ENCODE measurements at places on chromosomes 2 and 18.

DNA sequence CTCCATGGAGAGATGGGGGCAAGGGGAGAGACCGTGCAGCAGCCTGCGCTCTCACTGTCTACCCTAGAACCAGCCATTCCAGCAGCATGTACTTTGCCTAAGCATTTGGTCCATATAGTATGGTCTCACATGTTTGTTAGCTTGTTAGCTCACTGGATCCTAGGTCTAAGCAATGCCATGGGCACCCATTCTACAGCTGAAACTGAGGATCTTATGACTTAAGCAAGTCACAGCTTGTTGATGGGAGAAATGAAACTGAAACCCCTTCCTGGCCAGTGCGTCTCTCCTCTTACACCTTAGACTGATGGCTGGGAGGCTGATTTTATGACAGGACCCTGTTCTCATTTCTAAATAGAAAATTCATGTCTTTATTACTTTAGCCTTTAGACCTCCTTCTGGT, 90.1 kb downstream of the EPAS1 start:
- no peak for DNase-seq

GRCh38 chr2:62998949-62999348, 51.7 kb upstream of the OTX1 start:
- DNase-seq = no peak

- DNase-seq = no peak
These were observed 914 bp downstream of the STEAP3 start for GRCh38 chr2:119224391-119225104.

- no peak for DNase-seq
These were observed 35.4 kb downstream of the PSD4 start for GRCh38 chr2:113209011-113209645.

- DNase-seq = no peak
These were observed 19.3 kb downstream of the MAPK4 start for GRCh38 chr18:50579061-50579774.

DNA sequence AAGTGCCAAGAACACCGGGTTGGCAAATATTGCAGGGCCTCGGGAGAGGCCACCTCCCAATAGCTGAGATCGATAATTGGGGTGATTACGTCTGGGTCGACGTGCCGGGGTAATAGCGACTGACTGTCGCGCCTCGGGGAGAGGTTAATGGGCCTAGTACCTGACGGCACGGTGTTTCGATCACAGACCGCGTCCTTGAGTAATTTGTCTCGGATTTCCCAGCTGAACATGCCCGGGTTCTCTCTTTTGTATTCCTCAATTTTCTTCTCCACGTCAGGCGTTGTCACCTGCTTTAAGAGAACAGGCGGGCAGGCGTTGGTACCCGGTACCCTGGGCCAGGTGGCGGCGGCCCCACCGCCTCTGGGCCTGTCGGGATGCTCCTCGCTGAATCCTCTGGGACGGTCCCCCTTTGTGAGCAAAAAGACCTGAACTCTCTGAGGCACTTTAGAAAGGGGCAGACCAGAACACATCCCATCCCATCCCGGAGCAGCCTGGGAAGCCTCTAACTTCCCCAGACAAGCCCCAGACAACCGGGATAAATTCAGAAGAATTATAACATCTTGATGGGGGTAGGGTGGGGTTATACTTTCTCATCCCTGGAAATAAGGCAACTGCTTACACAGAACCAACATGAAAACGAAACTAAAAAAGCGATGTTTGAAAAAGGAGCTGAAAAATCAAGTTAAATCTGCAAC, 3.3 kb downstream of the PAX3 start:
- no peak for DNase-seq

DNA sequence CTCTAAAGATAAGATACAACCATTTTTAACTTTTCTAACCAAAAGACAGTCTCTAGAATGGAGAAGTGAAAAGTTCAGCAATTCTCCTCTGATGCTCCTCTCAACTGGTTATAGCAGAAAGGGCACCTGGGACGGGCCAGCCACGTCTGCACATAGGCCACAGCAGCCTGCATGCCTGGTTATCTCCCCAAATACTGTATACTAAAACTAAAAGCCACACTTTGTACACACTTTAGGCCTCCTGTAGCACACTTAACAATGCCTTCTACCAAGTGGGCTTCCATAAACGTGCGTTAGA, 179.1 kb downstream of the ANKRD44 start:
- no peak for DNase-seq

GRCh38 chr2:193584522-193584938, 1389.8 kb upstream of the TMEFF2 start:
- DNase-seq = no peak

- DNase-seq = no peak
These were observed 83.7 kb downstream of the MTA3 start for GRCh38 chr2:42652086-42652485.

DNA sequence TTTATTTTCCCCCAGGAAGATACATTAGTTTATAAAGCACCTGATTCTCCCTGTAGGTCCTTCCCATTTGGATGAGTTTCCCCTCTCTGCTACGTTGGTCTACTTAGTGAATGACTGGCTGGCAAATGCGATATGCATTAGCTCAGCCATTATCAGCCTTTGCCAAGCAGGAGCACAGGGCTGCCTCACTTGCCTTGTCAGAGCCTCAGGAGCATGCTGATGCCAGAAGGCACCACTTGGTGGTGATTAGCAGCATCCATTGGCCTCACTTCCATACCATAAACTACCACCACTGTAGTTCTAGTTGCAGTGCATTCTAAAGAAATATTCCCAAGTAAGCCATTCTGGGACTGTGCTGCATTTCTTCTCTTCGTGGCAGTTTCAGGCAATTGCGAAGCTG, 442.8 kb upstream of the CHST9 start:
- no peak for DNase-seq

DNA sequence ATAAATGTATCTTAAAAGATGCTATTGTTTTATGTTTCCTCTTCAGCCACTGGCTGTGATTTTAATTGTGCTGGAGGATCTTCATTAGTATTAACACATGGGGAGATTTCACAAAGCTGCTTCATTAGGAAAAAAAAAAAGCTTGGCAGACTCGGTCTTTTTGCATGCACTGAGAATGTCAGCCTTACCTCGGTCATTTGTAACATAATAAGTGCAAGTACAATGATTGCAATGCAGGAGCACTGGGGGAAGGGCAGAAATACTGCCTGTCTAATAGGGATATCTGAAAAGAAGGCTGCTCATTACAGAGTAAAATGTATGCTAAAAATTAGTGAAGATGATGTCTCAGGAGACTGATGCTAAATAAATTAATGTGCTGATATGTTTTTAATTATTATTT, 1.3 kb upstream of the BAZ2B start:
- DNase-seq = no peak

- DNase-seq = peak; percentile 42
These were observed 306.0 kb upstream of the EPC2 start for GRCh38 chr2:148338541-148338940.

GRCh38 chr2:96806468-96807126, 9.5 kb upstream of the CNNM3 start:
- no peak for DNase-seq

DNA sequence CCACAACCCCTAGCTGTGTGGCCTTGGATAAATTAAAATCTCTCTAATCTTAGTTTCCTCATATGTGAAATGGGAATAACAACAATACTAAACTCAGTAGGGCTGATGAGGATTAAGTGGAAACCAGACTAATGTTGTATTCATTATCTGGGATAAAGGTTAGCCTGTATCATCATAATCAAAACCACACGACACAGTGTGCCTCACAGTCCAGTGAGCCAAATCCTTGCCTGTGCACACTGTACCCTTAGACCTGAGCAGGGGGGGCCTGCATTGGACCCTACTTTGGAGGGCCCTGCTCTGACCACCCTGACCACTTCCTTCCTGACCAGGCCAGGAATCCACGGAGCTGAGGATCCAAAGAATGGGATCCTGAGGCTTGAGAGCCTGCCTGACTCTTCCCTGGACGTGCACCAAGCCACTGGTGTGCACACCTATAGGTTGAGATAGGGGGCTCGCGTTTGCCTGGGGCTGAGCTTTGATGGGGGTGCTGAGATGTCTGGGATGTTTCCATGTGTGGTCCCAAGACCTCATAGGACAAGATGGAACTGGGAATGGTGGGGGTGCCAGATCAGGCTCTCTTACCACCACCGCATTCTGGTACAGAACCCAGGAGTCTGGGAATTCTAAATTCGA, 69.7 kb downstream of the TGOLN2 start:
- no peak for DNase-seq

DNA sequence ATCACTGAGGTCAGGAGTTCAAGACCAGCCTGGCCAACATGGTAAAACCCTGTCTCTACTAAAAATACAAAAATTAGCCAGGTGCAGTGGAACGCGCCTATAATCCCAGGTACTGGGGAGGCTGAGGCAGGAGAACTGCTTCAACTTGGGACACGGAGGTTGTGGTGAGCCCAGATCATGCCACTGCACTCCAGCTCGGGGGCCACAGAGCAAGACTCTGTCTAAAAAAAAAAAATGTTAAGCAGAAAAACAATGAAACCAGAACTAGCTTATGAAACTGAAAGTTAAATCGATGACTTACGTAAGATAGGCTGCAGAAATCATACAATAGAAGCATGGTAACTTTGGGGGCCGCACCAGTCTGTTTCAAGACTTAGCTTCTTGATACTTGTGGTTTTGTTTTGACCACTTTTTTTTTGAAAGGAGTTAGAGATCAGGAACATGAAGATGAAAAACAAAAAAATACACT, 6.2 kb upstream of the GPR155 start:
- DNase-seq = no peak

DNA sequence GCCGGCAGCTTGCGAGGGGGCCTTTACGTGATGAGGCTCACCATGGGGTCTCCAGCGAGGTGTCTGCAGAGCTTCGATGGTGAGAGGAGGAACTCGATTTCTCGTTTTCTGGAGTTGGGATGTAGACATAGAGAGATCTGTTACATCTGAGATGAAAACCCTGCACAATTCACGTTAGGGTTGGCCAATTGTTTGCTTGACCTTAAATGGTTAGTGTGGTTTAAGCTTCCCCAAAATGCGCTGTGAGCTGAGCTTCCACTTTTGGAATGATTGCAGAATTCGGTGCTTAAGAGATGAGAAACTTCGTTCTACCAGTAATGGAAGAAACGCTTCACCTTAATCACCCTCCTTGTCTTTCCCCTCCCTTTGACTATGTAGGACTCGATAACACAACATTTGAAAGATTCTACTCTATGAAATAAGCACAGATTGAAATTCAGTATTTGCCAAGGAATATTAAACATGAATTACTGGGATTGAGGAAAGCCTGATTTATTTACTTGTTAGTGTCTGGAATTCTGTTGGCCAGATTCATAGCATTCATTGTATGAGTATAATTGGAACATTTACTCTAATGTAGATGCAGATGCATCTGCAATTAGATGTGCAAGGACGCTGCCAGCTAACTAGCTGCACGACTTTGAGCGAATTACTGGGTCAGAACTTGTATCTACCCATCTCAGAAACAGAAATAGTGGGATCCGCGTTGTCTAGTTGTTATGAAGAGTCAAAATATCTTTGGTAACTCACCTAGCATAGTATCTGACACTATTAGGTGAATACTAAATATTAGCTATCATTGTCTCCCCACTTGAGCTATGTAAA, 1.6 kb upstream of the KLF7 start:
- DNase-seq = no peak

GRCh38 chr2:61707984-61708852, 145.6 kb downstream of the FAM161A start:
- no peak for DNase-seq

DNA sequence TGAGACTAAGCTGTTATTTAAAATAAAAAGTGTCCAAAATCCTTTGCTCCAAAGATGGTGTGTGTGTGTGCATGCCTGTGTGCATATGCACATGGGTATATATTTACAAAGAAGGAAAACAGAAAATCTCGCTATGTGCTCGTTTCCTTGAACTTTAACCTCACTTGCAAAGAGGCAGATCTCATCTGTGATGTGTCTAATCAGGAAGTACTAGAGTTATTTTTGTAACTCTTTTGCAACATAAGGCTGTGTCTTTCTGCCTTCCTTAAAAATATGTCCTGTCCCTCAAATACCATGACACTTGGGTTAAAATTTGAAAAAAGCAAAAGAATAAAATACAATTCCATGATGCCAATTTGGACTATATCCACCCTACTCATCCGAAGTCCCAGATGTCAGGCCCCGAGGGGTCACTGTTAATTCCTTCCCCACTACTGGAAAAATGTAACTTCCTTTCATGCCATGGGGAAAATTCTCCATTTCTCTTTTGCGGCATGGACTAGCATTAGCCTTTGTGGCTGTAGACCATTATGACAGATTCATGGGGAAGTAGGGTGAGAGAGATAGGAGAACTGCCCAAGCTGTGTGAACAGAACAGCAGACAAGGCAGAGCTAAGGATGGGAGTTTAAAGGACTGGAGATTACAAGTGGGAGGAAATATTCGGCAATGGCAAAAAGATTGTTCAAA, 191.3 kb downstream of the MYO1B start:
- DNase-seq = no peak

DNA sequence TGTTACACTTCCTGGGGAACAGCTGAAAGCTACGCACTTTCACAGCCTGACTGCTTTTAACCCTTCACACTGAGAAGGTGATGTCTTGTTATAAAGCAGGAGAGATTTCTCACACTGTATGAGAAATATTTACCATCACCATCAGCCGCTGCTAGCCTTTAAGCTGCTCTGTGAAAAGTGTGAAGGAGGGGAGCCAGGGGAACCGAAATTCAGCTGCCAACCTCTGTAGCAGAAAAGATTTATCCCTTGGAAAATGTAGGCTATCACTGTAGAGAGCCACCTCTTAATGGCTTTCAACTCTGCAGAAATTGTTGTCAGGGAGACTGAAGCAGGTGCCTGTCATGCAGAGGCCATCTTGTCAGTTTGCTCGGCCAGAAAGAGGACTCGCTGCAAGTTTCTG, 145.3 kb downstream of the SP3 start:
- DNase-seq = no peak

DNA sequence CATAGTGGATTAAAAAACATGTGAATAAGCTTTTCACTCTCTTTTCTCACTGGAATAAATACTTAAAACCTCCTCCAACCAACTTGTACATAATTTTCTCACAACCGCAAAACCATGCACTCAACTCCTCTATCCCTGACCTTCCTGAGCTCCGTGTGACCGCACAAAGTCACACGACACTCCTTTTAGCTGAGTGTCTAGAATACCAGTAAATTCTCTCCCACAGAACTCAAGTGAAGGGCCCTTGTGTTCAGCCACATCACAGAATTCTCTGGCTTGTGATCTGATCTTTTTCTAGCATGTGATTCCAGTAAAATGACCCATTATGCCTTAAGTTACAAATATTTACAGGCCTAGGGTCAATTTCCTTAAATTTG, 91.2 kb upstream of the ARL4C start:
- DNase-seq = no peak

- no peak for DNase-seq
These were observed 331.4 kb upstream of the NETO1 start for GRCh38 chr18:73199151-73199550.

GRCh38 chr2:67015681-67016080, 381.5 kb upstream of the ETAA1 start:
- no peak for DNase-seq

- no peak for DNase-seq
These were observed 51.4 kb downstream of the BCL2 start for GRCh38 chr18:63267975-63268721.

DNA sequence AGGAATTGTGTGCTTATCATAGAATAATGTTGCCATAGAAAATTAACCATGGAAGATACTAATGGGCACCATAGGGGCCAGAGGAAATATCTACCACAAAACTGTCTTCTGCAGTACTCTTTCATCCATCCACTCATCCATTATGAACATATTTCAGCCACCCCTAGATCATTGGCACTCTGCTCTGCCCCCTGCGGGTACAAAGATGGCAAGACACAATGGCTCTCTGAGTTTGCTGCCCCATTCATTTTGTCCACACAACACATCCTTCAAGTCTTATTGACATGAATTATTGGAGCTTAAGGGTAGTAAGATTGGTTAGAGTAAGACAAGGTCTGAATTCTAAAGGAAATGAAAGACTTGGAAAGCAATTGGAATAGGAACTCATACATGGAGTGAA, 1224.7 kb upstream of the CELF4 start:
- no peak for DNase-seq

Measured in astrocyte of the cerebellum (primary cell).